ENCODE measurements at places on chromosomes 5 and 9.

DNA sequence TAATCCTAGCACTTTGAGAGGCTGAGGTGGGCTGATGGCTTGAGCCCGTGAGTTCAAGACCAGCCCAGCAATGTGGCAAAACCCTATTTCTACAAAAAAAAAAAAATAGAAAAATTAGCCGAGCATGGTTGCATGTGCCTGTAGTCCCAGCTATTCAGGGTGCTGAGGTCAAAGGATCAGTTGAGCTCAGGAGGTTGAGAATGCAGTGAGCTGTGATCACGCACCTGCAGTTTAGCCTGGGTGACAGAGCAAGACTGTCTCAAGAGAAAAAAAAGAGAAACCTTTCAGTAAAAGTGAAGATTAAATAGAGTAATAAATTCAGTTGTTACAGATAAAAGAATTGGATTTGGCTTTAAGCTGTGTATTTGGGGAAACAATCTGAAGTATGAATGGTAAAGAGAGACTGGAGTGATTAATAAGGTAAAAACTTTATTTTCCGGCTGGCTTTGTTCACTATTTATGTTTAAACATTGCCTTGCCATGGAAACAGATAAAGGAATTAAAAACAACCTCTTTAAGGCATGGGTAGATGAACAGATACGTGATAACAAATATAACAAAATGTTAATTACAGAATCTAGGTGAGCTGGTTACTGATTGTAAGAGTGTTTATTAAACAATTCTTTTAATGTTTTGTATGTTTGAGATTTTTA is 56.0 kb upstream of the PCAT7 start:
- no peak for DNase-seq

GRCh38 chr9:130198501-130199179 is 26.4 kb downstream of the NCS1 start:
- DNase-seq: no peak

GRCh38 chr5:162217037-162217436 is 149.5 kb downstream of the GABRG2 start:
- no peak for DNase-seq

GRCh38 chr5:166639151-166639550 is 1652.3 kb upstream of the WWC1 start:
- DNase-seq: no peak

- DNase-seq: peak; percentile 12
Observed at GRCh38 chr5:67301285-67301903, 104.8 kb upstream of the CD180 start.

DNA sequence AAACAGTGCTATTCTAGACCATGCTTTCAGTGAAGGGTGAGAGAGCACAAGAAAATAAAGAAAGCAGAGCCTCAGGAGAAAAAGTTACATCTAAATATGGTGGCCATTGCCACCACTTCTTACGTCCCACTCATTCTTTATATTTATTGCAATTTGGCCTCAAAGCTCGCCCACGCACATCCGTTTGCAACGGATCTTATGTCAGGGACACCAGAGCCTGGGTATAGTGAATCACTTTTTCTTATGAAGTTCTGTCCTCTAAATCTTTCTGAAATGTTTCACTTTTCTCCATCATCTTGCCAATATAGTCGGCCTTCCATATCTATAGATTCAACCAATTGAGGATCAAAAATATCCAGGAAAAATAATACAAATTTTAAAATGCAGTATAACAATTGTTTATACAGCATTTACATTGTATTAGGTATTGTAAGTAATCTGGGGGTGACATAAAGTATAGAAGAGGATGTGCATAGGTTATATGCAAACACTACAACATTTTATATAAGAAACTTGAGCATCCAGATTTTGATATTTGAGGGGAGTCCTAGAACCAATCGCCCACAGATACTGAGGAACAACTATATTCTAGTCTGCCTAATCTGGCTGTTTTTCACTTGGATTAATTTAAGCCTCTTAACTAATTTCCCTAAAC is 35.2 kb downstream of the GOLPH3 start:
- DNase-seq: no peak

GRCh38 chr9:71816916-71817451 is 48.7 kb upstream of the CEMIP2 start:
- DNase-seq: no peak

GRCh38 chr9:87206064-87206661 is 258.9 kb upstream of the GAS1 start:
- DNase-seq: no peak

DNA sequence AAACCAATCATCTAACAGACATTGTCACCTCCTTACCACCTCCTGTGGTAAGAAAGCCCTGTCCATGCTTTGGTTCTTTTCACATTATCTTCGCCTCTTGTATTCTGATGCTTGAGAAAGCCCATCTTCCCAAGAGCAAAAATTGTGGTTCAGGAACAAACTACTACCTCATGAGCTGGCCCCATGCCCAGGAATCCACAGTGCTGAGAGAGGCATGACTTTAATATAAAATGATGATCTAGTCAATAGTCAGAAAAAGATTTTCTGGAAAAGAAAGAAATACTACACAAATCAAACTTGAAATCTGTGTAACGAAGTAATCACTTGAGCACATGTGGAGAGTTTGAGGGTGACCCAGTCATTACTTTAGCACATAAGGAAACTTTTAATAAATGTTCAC is 94.7 kb downstream of the FGF10 start:
- no peak for DNase-seq

- no peak for DNase-seq
Observed at GRCh38 chr9:6096821-6097220, 81.4 kb upstream of the RANBP6 start.

- no peak for DNase-seq
Observed at GRCh38 chr9:69199769-69200470, 25.8 kb downstream of the TJP2 start.

GRCh38 chr9:33250458-33250995 is 10.6 kb downstream of the SPINK4 start:
- DNase-seq: no peak

- DNase-seq: no peak
Observed at GRCh38 chr9:112615584-112616266, 102.2 kb downstream of the INIP start.

DNA sequence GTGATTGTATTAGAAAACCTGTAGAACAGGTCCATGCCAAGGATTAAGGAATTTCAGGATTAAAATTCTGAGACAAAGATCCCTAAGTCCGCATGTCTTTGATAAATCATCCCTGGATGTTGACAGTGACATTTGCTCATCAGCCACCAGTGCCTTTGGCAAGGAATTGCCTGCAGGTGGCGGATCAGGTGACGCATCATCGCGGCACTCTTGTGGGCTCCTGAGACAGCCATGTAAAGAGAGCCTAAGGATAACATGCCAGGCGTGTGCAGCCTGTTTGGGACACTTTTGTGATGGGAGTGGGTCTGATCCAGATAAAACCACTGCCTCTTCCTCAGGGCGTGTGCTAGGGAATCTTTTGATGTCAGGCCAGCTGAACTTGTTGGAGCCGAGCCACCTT is 40.6 kb downstream of the ADCY2 start:
- DNase-seq: no peak

DNA sequence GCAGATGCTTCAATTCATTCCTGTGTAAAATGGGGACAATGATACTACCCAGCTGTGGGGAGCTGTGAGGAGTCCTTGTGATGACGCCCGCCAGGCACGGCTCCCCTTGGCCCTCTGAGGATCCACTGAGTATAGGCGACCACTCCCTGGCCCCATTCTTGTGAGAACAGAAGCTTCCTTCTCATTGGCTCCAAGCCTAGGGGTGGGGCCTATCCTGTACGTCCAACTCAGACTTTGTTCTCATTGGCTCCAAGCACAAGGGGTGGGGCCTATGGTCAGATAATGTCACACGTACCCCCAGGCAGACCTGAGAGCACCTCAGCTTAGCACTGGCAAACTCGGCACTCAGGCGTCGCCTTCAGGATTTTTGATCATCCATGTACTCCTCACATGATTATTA is 232.9 kb upstream of the MVB12B start:
- no peak for DNase-seq

DNA sequence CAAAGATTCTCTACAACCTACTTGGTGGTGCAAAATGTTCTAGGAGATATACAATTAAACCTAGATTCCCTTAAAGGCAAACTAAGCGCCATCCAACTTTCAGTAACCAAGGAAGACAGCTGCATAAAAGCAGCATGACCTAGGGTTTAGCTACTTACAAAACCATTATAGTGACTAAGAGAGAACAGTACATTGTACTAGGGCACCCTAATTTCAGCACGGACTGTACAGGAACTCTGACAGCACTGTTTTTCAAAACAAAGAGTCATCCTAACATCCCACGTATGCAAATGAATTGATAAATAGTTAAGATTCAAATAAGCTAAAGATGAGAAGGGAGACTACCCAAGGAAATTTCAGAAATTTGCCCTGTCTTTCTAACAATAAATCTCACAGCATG is 30.0 kb downstream of the STRBP start:
- DNase-seq: no peak

DNA sequence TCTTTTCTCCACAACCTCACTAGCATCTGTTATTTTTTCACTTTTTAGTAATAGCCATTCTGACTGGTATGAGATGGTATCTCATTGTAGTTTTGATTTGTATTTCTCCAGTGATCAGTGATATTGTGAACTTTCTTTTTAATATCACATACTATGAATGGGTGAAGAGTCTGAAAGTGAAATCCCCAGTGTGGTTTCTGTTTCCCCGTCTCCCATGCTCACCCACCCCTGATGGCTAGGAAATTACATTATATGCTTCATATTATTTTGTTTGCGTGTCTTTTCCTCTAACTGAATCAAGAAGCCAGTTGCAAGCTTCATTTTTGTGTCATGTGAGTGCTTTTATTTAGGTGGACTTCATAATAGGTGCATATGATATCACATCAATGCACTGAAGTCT is 171.1 kb downstream of the ARHGAP26 start:
- DNase-seq: no peak

- no peak for DNase-seq
Observed at GRCh38 chr5:94694671-94695070, 76.2 kb downstream of the SLF1 start.

All from CD4-positive, alpha-beta T cell treated with Interferon gamma for 1 hour (primary cell).